ENCODE measurements at places on chromosomes 13 and 19.
A peak's percentile ranks its signal among the peaks of the same experiment; 100 is the strongest.

DNA sequence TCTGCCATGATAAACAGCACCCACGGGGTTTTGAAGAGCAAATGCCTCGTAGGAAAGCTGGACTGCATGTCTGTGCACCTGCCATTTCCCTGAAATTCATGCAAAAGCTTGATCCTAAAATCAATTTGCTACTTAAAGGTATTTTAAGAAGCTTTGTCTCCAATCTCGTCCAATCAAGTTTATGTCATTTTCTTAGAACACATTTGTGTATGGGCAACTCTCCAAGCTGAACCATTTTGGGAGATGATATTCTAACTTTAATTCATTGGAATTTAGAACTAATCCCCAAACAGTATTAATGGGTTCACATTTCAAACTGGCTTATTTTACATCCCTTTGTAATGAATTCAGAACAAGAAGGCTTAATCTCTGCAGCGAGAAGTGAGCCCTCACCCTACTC is 822 bp downstream of the ADPRHL1 start:
- no peak for DNase-seq

GRCh38 chr13:45101327-45102018 is 18.8 kb upstream of the GTF2F2 start:
- no peak for DNase-seq

DNA sequence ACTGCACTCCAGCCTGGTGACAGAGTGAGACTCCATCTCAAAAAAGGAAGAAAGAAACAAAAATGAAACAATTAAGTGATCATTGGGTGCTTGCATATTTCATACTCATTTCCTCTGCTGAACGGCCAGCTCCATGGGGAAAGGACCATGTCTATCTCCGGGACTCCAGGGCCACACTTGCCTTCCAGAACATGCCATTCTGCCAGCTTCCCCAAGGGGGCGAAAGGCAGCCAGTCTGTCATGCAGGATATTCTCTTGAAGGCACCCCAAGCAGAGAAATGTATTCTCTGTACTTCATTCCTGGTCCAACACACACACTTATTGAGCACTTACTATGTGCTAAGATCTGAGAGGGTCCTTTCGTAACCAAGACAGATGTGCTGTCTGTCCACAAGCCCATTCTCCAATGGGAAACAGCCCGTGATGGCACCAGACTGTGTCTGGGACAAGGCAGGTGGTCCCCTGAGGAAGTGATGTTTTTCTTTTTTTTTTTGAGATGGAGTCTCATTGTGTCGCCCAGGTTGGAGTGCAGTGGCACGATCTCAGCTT is 10.2 kb upstream of the CARM1 start:
- peak; percentile 67 for DNase-seq

DNA sequence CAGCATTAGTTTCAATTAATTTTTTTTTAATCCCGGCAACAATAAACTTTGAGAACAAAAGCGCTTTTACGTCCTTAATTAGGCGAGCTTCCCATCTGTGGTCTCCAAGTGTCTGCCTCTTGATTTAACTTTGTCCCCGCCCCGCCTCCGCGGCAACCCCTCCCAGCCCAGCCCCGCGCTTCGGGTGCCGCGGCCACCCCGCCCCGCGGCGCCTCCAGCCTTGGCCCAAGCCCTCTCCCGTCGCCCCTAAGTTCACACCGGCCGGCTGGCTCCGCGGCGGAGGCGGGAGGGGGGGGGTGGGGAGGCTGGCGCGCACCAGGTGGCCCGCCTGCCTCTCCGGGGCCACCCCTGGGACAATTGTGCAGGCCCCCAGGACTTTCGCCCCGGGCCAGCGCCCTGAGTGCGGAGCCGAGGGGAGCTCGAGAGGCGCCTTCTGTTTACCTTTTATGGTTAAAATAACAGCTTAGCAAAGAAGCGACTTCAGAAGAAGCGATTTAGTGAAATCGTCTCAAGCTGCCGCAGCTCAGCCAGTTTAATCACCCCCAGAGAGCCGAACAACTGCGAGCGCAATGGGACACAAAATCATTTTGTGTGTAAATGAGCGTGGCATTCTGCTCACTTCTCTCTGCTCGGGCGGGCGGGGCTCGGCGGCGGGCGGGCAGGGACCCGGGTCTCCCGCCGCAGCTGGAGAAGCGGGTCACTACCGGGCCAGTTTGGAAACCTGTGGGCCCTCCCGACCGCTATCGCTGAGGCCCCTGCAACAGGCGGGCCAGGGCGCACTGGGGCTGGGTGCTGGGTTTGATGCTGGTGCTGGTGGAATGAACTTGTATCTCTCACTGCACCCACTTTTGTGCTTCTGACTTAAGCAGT is 1.4 kb downstream of the KCTD15 start:
- DNase-seq: no peak

DNA sequence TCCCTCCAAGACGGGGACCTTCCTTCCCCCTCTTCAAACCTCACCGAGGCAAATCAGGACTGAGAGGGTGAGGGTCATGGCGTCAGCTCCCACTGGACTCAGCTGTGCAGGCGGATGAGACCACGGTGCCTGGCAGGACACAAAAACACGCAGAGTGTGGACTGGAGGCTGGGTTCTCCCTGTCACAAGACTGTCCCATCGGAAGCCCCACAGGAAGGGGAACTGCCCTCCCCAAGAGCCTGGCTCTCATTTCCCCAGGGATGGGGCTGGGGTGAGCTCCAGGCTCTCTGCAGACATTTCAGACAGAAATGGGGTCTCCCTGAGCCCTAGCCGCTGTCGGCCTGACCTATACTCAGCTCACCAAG is at the start of gene LILRB5:
TSS of gene LILRB5 (minus strand) at position 158 of the 365 bp plus-strand sequence. CDS start at position 78, 80 bp downstream.
- no peak for DNase-seq

DNA sequence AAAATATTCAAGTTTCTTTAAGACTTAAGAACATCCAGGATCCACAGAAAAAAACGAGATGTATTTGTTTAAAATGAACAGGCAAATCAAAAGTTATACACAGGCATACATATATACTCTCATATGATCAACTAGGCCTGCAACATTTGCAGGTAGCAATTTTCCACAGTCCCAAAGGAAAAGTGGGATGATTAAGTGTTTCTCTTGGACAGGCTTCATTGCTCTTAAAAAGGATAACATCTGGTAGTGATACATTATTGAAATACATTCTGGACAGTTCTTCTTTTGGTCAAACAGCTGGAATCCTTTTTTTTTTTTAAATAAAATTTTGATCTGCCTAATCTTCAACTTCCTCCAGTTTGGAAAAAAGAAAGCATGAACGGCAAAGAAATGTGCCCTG is 114.8 kb upstream of the TDRD3 start:
- DNase-seq: no peak

GRCh38 chr13:91185294-91185863 is 162.1 kb upstream of the MIR17HG start:
- peak; percentile 44 for DNase-seq

DNA sequence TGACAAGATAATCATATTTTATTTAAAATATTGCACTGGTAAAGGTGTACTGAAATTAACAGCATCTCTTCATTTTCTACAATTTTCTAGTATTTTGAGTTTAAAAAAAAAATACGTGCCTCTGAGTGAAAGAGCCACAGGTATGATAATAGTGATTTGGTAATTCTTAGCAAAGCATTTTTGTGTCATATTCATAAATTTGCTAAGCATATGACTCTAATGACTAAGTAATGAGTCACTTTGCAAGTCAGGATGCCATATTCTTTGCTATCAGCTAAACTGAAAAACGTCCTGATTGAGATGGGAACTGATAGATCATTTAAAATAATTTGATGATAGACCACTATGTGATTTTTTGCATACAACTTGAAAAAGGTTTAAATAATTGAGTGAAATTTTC is 136.1 kb upstream of the IRS2 start:
- DNase-seq: no peak

- DNase-seq: no peak
Observed at GRCh38 chr13:109794095-109794494, 7.7 kb upstream of the IRS2 start.

GRCh38 chr19:56191115-56191514 is 6.5 kb downstream of the ZSCAN5B start:
- no peak for DNase-seq

- no peak for DNase-seq
Observed at GRCh38 chr13:20832861-20833260, 59.1 kb upstream of the EEF1AKMT1 start.

- DNase-seq: no peak
Observed at GRCh38 chr13:61700181-61700580, 284.5 kb upstream of the PCDH20 start.

- DNase-seq: no peak
Observed at GRCh38 chr19:37304190-37304883, 66.6 kb upstream of the ZNF527 start.

- DNase-seq: no peak
Observed at GRCh38 chr13:114049026-114049425, 75.2 kb upstream of the C13orf46 start.

- DNase-seq: no peak
Observed at GRCh38 chr19:49856574-49857021, 5.6 kb downstream of the PTOV1 start.

DNA sequence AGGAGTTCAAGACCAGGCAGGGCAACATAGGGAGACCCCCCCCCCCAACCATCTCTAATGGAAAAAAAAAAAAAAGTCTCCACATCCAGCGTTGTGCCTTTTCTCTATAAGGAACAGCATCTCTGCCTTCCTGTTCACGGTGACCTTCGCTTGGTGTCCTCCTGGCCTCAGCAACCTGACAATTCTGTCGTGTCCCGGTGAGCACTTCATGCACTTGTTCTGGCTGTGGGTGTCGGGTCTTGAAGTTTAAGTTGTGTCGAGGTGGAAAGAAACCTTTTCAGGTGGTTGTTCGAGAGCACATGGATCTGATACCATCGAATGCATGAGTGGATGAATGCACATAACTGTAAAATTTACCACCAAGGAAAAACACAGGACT is 594 bp downstream of the ZNF559 start:
- no peak for DNase-seq

DNA sequence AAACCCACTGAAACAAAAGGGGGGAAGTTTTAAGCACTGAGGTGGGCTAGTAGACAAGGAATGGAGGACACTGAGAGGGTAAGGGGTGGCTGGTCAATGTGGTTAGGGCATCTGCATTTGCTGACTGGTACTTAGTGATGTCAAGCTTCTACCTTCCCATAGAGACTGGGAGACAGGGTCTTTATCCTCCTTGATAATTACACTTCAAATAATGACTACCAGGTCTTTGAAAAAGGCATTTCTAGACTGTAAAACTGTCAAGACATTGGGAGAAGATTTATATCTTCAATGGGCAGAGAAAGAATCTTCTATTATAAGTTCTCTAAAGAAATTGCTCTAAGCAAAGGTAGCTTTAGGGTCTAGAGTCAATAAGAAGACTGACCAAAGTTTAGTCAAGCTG is 1490.8 kb upstream of the PCDH20 start:
- no peak for DNase-seq

GRCh38 chr19:18494267-18494607 is 27.6 kb downstream of the ELL start:
- DNase-seq: no peak

DNA sequence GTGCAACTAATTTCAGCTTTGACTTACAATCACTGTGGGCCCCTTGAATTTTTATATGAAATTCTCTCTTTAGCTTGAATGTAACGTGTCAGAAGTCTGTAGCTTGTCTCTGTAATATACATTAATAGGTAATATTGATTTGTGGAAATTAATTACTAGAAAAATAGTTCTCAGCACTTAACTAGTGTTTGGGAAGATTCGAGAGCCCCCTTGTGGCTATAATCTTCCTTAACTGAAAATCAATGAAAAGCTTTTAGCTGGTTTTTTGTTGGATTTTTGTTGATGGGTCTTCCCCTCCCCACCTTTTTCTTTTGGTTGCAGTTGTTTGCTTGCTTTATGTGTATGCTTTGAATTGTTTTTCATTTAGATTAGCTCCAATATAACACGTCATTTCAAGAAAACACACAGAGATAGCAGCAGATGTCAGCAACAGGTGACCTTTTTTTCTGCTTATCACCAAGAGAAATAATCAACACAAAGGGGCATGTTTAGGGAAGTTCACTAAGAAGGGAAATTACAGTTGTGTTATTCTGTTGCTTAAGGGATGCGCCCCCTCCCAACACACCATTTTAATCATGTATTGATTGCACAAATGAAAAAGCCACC is 176.8 kb downstream of the OXGR1 start:
- DNase-seq: peak; percentile 31

- DNase-seq: no peak
Observed at GRCh38 chr19:11995174-11995573, 30.3 kb downstream of the ZNF763 start.

DNA sequence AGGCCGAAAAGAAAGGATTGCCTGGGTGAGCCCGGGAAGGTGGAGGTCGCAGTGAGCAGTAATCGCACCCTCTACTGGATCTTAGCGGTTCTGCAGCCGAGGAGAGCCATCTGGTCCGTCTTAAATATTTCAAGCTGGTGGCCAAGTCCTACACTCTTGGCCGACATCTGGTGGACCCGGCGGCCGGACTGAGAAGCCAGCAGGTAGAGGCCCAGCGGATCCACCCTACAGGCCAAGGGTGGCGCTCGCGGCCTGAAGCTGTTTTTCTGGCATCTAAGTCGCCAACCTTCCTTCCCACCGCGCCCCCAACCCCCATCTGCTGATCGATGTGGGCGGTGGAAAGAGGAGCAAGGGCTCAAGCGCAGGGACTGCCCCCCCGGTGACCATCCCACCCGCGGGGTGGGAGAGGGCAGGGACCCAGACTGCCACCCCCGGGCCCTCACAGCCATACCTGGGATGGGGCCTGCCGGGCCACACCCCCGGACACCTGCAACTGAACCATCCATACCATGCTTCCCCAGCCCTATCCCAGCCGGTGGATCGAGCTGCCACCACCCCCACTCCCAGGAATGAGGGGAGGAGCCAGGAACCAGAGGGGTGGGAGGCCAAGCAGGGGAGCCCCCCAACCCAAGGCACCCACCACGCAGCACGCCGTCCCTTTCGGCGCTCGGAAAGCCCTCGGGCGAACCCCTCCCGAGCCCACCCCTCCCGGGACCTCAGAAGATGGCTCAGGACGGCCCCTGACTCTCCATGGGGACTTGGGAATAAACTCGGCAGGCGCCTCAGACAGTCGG is 46.3 kb upstream of the ZNF730 start:
- DNase-seq: peak; percentile 6

DNA sequence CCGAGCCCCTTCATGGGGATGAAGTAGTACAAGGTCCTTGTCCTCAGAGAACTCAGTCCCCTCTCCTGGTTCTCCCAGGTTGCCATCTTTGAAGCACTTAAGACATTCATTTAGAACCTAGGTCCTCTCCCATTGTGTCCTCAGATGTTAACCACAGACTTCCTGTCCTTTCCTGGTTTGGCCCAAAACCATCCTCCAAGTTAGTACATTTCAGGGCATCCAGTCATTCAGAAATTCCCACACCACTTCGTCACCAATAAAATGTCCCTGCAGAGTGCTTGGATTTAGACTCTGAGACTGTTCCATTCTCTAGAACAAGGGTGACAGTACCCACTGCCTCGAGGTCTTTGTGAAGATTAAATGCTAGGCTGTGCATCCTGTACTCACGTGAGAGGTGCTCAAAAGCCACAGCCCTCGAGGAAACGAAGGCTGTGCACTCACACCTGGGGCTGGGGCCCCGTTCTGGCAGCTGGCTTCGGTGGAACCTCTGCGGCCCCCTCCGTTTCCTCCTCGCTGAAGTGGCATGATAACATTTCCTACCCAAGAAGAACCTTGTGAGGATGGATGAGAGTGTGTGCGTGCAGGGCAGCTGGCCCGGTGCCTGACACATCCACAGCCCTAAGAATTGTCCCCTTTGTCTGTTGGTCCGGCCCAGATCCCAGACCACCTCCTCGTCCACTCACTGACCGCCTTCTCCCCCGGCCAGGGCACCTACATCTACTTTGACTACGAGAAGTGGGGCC is 4.7 kb downstream of the LENG1 start:
- DNase-seq: no peak

- DNase-seq: peak; percentile 18
Observed at GRCh38 chr13:28819046-28819730, 951 bp upstream of the MTUS2 start.

GRCh38 chr13:48477191-48477855 is 55.6 kb downstream of the RCBTB2 start:
- DNase-seq: no peak

- no peak for DNase-seq
Observed at GRCh38 chr13:50153401-50153800, 138.2 kb downstream of the KCNRG start.

Data from KBM-7 (cell line).